ENCODE measurements at places on chromosomes 3 and 15. TPM values are rescaled to one million over a fixed set of nuclear protein-coding genes. Genes with fewer than 3 reads are reported as not detected.

DNA sequence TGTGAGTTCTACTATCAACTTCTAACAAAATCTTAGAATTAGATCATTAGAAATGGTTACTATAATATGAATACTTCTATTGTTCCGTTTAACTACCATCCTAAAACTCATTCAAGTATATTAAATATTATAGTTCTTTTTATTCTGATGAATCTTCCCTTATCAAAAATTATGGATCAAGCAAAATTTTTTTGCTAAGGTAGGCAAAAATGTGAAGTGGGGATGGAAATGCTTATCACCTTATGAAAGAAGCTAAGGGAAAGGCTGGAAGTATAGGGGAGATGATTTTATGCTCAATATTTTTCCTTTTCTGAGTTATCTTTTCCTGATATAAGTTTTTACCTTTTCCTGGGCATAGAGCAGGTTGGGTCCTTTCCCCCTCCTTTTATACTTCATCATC lies 40.7 kb upstream of the CCDC39 start:
- no peak for DNase-seq

DNA sequence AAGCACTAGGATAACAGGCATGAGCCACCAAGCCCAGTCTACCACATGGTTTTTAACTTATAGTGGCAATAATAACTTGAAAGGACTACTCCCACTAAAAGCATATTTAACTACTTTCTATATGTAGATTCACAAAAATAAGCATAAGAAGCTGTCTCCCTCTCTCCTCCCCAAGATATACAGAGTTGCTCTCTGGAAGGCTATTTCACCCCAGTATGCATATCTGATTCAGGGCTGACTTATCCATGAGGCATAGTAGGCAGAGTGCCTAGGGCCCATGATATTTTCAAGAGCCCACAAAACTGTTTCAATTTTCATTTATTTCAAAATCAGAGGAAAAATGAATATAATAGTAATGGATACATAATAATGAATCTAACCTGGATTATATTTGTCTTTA lies 20.5 kb downstream of the ATP8B4 start:
- no peak for DNase-seq

DNA sequence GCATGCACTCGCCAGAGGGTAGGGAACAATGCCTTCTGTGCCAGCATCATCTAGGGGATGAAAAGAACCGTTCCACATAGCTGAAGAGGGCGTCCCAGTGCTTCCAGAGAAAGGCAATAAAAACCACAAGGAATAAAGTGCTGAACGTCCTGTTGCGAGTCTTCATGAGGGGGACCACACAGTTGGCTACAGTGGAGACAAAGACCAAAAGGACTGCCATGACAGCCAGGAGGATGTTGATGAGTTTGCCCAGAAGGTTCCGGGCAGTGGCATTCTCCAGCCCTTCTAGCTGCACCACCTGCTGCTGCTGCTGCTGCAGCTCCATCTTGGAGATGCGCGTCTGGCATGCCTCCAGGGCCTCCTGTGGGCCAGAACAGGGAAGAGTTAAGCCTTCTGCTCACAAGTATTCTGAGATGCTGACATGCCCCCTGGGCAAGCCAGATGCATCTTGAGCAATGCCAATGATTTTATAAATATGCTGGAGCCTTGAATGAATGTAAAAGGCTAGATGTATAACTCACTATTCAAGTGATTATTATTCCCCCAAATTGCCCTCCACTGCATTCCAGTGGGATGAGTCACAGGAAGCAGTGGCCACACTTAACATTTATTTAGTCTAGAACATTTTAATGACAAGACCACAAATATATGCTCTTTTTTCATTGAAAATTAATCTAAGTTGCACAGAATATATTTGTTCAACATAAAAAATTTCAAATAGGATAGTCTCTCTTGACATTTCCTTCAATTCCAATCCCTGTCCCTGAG lies 45.1 kb upstream of the PLXND1 start:
- DNase-seq, result peak; percentile 80

- no peak for DNase-seq
Observed at GRCh38 chr3:13812034-13812471, 67.8 kb downstream of the WNT7A start.

DNA sequence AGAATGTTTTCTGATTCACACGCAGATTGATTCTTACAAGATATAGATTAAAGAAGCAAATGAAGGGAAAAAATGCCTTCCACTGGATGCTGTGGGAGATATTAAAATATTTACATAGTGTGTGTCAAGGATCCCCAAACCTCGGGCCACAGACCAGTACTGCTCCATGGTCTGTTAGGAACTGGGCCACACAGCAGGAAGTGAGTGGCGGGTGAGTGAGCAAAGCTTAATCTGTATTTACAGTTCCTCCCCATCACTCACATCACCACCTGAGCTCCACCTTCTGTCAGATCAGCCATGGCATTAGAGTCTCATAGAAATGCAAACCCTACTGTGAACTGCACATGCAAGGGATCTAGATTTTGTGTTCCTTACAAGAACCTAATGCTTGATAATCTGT lies 552.6 kb upstream of the GOLIM4 start:
- no peak for DNase-seq

GRCh38 chr3:136247855-136248590 lies 2.1 kb upstream of the PCCB start:
- DNase-seq, result no peak

DNA sequence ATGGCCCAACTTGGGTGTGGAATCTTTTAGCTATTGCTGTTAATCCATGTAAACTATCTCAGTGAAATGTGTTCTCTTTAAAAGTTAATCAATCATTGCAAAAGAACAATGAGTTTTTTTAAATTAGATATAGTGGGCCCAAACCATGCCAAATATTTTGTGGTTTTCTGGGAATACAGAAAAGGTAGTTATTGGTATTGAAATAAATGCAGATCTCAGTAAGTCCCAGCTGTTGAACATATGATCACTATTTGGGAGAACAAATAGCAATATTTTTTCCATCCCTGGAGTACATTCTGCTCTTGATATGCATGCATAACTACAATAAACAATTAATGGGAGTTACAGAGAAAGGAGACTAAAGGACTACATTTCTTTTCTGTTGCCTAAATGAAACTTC lies 36.0 kb upstream of the LEKR1 start:
- no peak for DNase-seq

- no peak for DNase-seq
Observed at GRCh38 chr3:66035763-66036477, 2.8 kb downstream of the MAGI1 start.

GRCh38 chr3:158696618-158697017 lies 24.2 kb upstream of the LXN start:
- no peak for DNase-seq

- peak; percentile 19 for DNase-seq
Observed at GRCh38 chr3:196287090-196287439, 461 bp downstream of the PCYT1A start.

- DNase-seq, result peak; percentile 35
Observed at GRCh38 chr3:32969656-32970055, 18.2 kb downstream of the CCR4 start.

GRCh38 chr3:194989241-194989640 lies 281.7 kb downstream of the XXYLT1 start:
- DNase-seq, result no peak

DNA sequence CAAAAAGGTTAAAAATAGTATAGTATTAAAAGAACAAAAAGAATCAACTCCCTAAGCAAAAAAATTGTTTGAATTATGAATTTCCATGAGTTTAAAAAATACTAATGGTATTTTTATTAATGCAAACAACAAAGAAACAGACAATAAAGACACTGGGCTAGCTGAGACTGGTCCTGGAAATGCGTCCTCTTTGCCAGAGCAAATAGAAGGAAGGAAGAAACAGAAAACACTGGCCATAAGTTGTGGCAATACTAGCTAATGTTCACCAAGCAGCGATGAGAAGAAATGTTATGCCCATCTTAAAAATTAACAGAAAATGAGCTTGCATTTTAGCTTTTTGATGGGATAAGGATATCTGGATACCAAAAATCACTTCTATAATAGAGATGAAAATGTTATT lies 88.6 kb downstream of the TBL1XR1 start:
- DNase-seq, result no peak

DNA sequence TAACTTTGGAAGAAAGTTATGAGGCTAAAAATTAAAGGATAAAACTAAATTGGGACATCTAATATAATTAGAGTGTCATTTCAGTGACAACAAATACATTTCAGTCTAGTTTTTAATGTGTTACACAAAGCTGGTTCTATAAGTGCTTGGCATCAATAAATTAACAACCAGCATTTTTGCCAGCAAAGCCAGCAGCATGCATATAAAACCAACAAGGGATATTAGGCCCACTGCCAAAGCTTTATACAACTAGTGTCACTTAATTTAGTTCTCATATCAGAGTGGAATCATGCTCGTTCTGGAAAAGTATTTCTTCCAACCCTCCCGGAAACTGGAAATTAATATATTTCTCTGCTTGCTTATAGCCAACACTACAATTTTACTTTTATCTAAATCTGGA lies 88.8 kb downstream of the THBS1 start:
- DNase-seq, result no peak

GRCh38 chr3:129602309-129602708 lies 4.2 kb downstream of the PLXND1 start:
- no peak for DNase-seq

GRCh38 chr3:171284308-171285075 lies 175.7 kb downstream of the TNIK start:
- DNase-seq, result peak; percentile 93

- peak; percentile 48 for DNase-seq
Observed at GRCh38 chr3:143307613-143308183, 188.1 kb downstream of the CHST2 start.

CPA3 gene
- total RNA-seq, result not detected

TRPM1 gene
- not detected for total RNA-seq

FAM3D gene
- total RNA-seq, result not detected

NOX5 gene
- 1.4 TPM for total RNA-seq

GOLGA8J gene
- total RNA-seq, result not detected
